ENCODE measurements at places on chromosomes 6 and 20. TPM values are rescaled to one million over a fixed set of nuclear protein-coding genes. Genes with fewer than 3 reads are reported as not detected.
A peak's percentile ranks its signal among the peaks of the same experiment; 100 is the strongest.

- ATAC-seq: peak; percentile 89
- no peak overlapping the region for H3K4me3 ChIP-seq
- peak overlapping the region; percentile 74 for H3K27ac ChIP-seq
- H3K4me1 ChIP-seq: peaks cover 12% of the 10 kb centered on the region
Measured at GRCh38 chr6:169141671-169142537, 111.7 kb downstream of the THBS2 start.

DNA sequence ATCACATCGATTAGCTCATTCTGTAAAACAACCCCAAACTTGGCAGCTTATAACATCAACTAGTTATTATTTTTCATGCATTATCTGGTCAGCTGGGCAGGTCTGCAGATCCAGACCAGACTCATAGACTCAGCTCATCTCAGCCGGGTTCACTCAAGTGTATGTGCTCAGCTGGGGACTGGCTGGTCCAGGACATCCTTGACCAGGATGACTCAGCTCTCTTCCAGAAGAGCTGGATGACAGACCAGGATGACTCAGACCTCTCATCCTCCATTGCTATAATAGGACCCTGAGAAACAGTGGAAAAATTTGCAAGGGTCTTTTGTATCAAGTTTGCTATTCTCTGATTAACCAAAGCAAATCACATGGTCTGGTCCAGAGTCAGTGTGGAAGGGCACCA lies 312.5 kb upstream of the PLCB4 start:
- H3K4me3 ChIP-seq: no peak overlapping the region
- H3K27ac ChIP-seq: peak overlapping the region; percentile 53
- H3K36me3 ChIP-seq: no peaks in the 10 kb centered on the region
- H3K27me3 ChIP-seq: no peaks in the 10 kb centered on the region

DNA sequence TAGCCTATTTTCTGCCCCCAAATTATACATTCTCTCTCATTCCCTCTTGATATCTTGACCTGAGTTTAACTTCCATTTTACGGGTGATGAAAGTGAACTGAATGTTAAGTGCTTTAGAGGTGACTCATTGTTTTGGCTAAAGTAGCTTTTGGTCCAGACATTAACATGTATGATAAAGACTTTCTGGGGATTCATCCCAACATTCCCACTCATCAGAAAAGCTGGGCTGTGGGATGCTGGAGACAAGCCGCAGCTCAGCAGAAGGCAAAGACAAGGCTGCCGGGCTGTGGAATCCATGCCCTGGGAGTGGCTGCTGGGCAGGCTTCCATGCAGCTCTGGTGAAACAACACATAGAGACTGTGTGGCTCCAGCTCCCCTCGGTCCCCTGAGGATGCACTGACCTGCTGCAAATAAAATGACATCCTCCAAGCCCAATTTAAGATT lies 89.9 kb upstream of the SYNDIG1 start:
- no peaks in the 10 kb centered on the region for H3K36me3 ChIP-seq
- no peak overlapping the region for H3K27ac ChIP-seq
- H3K27me3 ChIP-seq: peaks cover 8% of the 10 kb centered on the region
- H3K4me3 ChIP-seq: no peak overlapping the region

Gene CDK5RAP1
- 21.1 TPM for total RNA-seq

DNA sequence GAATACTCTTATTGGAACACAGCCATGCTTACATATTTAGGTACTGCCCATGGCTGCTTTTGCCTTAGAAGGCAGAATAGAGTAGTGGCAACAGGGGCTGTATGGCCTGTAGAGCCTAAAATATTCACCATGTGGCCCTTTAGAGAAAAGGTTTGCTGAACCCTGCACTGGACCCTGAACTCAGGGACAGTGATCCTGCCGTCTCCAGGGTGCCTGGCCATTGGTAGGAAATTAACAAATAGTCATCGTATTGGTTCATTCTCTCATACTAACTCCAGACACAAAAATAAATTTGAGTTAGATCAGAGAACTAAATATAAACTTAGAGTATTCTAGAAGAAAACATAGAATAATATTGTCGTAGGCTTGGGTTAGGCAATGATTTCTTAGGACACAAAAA lies 181.4 kb downstream of the BCAS1 start:
- H3K4me1 ChIP-seq: no peaks in the 10 kb centered on the region
- no peak for ATAC-seq
- no peak overlapping the region for H3K27ac ChIP-seq

Gene HLA-DRA
- 285 TPM for total RNA-seq
